Colonic mucosa (tissue), 4 donors: ENCODE measurements at places on chromosomes 2 and 18. TPM values are rescaled to one million over a fixed set of nuclear protein-coding genes. Genes with fewer than 3 reads are reported as not detected.

The ABCG8 gene
- 0.12 TPM for total RNA-seq

The FAP gene
- total RNA-seq = 1.8 TPM

The SERPINB2 gene
- 0.29 TPM for total RNA-seq

The CIDEA gene
- not detected for total RNA-seq

The SCTR gene
- 0.25 TPM for total RNA-seq

The RTP5 gene
- total RNA-seq = not detected

The PSMA8 gene
- total RNA-seq = not detected

The CPSF3 gene
- total RNA-seq = 24.6 TPM

The LRRC30 gene
- total RNA-seq = not detected

The INHA gene
- not detected for total RNA-seq

DNA sequence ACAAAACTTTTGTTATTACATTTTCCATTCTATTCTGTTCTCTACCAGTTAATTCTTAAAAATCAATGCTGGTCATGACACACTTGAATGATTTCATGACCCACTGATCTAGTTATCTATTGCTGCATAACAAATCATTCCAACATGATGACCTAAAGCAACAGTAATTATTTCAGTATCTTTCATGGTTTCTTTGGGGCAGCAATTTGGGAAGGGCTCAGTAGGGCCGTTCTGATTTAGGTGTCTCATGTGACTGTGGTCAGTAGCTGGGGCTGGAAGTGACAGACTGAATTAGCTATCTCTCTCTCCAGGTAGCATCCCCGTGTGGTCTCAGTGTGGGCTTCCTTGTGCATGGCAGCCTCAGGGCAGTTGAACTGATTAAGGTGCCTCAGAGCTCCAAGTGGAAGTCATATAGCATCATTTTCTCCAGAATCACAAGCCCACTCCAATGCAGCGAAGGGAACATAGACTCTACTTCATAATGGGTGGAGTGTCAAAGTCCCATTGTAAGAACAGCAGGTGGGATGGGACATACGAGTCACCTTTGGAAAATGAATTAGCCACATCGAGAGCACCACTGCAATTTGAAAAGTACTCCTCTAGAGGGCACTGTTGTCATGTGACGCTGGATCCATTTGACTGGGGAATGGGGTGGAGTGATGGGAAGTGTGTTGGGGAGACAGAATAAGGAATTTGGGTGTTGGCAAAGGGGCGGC is 39.1 kb upstream of the FAM136A start:
- DNase-seq = peak; percentile 46

DNA sequence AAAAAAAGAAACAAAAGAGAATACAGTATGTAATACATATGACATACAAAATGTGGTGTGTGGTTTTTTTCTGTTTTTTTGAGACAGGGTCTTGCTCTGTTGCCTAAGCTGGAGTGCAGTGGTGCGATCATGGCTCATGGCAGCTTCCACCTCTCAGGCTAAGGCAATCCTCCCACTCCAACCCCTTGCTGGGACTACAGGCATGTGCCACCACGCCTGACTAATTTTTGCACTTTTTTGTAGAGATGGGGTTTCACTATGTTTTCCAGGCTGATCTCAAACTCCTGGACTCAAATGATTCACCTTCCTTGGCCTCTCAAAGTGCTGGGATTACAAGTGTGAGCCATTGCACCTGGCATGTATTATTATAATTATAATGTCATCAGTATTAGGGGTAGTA is 38.9 kb downstream of the DHX57 start:
- no peak for DNase-seq

DNA sequence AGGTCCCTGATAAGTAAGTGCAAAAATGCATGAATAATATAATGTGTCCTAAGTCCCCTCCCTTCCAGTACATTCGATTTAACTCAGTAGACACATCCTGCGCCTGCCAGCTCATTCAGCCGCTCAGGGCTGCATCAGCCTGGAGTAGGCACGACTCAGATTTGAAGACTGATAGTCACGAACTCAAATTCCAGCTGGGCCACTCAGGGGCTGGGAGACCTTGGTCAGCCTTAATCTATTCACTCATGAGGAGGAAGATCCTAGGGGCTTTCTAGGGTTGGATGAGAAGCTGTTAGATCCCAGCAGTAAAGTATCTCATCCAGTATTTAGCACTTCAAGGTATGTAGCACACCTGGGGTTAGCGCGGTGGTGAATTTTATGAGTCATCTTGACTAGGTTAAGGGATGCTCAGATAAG is 98.9 kb upstream of the ODC1 start:
- no peak for DNase-seq

DNA sequence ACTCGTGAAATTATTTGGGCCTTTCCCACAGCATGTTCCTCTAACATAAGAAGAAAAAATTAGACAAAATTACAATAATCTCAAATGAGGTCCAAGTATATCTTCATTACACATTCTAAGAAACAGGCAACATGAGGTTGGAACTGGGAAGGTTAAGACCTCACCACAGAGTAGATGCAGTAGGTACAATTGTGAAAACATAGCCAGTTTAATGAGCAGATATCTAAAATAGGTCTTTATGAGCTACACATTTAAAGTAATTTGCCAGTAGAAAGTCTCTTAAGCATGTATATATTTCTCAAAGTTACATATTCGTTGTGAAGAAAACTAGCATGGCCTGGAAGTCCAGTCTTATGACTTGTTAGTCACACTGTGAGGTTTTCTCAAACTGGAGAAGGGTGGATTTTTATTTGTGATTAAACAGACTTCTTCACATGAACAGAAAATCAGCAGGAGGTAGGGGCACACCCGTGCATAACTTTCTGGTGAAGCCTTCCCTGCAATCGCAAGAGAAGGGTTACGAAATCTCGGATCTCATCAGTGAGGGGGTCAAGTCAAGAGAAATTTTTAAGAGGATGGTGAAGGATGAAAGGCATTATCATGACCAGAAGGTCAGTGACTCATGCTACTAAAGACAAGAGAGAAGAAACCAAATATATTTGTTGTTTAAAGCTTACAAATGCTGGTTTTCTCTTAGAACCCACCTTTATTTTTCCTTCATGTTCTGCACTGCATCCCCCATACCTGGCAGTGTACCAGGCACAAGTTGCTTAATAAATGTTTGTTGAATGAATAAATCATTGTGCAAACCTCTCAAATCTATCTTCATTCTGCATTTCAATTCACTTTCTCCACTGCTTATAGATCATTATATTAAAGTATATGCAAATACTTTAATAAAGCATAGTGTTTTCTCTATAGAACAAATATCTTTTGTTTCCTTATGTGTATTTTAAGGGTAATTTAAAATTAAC is 5.1 kb upstream of the RAB27B start:
- DNase-seq = no peak

- DNase-seq = no peak
Measured at GRCh38 chr18:46408334-46408987, 248.6 kb downstream of the LOXHD1 start.

GRCh38 chr2:11466307-11467128 is 557 bp upstream of the E2F6 start:
- peak; percentile 29 for DNase-seq

DNA sequence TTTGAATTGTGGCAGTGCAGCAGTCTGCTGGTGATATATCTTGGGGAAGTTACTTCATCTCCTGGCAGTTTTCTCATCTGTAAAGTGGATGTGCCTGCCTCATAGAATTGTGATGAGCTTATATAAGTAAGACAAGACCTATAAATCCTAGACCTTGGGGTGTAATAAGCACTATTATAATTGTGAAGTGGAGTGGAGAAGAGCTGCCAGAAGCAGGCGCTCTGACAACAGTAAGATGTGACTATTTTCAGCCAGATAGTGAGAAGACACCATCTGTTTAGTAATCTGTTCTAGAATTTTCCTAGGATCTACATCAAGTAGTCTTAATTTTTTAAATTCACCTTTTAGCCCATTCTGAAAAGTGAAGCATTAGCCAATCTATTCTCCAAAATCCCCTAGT is 85.6 kb upstream of the TSPYL6 start:
- no peak for DNase-seq

GRCh38 chr2:217370391-217370790 is 510.5 kb upstream of the TNP1 start:
- no peak for DNase-seq

- DNase-seq = no peak
Measured at GRCh38 chr2:149773006-149773405, 185.4 kb upstream of the MMADHC start.

- DNase-seq = no peak
Measured at GRCh38 chr2:20363578-20363977, 12.9 kb upstream of the PUM2 start.

DNA sequence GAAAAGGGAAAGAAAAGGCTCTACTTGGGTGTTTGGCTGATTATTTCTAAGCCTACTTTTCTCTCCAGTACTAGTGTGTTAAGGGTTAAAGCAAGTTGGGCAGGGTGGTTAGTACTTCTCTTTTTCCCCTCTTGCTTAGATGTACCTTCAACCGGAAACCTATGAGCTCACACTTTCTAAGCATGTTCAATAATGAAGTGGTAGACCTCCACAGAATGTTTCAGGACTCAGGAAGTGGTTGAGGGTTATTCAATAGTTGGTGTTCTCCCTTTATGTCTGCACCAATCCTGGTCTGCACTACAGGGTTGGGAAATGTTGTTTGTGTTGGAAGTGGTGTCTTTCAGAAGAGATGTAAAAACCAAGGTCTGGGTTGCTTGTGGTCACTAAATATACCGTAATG is 137.1 kb downstream of the ZEB2 start:
- no peak for DNase-seq

- no peak for DNase-seq
Measured at GRCh38 chr2:15814403-15814802, 125.9 kb upstream of the MYCN start.

DNA sequence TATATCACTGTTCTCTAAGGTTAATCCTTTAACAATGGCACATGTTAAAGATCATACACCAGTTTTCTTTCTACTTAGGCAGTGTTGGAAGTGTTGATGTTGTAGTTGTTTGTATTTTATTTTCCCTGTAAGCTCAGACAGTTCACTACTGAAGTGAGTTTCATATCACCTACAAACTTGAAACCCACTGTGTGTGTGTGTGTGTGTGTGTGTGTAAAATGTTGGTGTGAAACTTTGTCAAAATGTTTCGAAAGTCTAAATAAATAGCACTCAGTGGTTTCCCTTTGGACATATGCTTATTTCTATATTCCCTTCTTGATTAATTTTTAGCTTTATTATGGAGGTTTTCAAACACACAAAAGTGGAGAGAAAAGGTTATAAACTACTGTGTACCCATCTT is 79.8 kb upstream of the CAVIN2 start:
- no peak for DNase-seq

GRCh38 chr18:74899554-74899953 is 301.9 kb downstream of the ZNF407 start:
- DNase-seq = no peak

GRCh38 chr18:37251679-37252078 is 313.9 kb downstream of the CELF4 start:
- no peak for DNase-seq

DNA sequence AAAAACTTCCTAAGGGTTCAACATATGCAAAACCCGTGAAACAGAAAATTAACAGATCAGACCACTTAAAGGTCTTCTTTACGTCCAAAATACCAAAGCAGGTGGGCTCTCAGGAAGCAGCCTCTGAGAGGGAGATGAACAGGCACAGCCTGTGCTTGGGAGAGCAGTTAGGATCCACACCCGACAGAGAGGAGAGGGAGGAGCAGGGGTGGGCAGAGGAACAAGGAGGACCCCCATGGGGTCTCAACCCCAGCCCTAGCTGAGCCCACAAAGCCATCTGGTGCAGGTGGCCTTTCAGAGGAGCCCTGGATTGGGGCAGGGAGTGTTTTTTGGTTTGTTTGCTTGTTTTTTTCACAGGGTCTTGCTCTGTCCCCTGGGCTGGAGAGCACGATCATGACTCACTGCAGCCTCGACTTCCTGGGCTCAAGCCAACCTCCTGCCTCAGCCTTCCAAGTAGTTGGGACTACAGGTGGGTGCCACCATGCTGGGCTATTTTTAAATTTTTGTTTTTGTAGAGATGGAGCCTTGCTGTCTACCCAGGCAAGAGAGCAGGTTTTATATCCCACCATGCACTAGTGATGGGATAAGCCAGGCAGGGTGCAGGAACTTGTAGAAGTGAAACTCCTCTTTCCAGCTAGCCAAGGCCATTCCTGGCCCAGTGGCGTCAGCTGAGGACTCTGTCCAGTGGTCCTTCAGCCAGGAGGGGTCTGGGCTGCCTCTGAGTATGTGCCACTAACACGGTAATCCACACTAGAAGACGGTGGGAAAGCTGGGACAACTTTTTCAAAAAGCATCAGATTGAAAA is 154.1 kb upstream of the HDAC4 start:
- no peak for DNase-seq
